ENCODE measurements at places on chromosomes 3 and 15. TPM values are rescaled to one million over a fixed set of nuclear protein-coding genes. Genes with fewer than 3 reads are reported as not detected.

DUT gene
- 109 TPM for polyA plus RNA-seq

SOX2 gene
- polyA plus RNA-seq, result not detected

DNA sequence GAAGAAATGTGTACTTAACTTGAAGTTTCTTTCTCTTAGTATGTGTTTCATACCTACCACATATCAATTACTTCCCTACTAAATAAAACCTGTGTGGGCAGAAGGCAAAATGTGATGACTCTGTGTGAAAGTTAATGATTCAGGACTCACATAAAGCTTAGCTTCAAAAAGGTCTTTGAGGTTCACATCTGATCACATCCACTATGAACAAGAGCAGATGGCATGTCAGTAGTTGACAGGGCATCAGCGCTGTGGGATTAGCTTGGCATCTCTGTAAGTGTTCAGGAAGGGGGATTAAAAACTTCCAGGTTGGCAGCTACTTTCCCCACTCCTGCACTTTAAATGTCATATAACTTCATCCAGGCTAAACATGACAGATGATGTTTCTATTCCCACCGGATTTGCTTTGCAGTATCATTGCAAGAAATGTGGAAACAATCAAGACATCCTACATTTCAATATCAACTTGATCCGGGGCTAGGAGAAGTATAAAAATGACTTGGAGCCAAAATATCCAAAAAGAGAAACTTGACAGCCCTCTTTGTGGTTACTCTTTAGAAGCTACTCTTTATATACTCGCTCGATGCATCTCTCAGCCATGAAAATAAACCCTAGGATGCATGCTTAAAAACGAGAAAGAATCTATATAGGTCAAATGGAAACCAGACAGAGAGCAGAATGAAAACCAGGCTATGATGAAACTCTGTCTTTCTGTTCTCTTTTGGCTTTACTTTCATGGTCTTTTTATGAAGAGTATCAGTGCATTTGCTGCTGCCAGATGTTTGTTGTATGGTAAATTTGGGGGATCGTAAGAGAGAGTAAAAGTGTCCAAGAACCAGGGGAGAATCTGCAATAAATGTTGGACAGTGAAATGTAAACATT is 273.1 kb upstream of the ALCAM start:
- no peak for DNase-seq

- DNase-seq, result no peak
Measured at GRCh38 chr15:86006546-86006945, 73.1 kb upstream of the AGBL1 start.

DNA sequence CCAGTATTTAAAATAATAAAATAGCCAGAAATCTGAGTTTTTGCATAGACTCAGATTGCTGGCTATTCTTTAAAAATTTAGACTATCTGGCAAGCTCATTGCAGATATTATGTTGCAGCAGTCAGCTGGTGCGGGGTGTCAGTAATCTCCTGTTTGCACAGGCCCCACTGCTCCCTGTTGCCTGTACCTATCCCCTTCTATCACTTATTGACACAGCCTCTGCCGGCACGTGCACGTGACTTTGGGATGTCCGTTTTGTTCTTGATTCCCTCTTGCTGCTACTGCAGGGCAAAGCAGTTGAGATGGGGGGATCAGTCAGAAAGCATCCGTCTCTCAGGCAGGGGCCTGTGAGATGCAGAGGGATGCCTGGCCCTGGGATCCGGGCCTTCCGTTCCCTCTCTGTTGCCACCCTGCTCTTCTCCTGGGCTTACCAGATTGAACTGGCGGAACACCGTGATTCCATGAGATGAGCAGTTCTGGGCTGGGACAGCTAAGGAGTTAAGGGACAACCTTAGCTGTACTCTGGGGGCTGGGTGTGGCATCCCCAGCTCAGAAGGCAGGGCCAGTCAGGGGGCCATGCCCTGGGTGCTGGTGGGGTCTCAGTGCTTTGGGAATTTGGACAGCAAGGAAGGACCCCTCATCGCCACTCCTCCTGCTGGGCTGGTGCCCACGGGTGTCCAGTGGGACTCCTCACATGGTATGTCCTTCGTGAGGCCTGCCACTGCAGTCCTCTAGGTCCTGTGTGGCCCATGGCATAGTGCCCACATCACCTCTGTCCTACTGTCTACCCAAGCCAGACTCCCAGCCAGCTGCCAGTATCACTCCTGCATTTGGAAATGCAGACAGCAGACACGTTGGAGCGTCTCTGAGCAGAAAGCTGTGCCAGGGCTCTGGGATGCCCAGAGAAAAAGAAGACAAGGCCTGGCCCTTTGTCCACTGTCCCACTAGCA is 11.8 kb downstream of the MRAS start:
- DNase-seq, result no peak

- no peak for DNase-seq
Measured at GRCh38 chr3:150225986-150226385, 182.1 kb upstream of the TSC22D2 start.

DNA sequence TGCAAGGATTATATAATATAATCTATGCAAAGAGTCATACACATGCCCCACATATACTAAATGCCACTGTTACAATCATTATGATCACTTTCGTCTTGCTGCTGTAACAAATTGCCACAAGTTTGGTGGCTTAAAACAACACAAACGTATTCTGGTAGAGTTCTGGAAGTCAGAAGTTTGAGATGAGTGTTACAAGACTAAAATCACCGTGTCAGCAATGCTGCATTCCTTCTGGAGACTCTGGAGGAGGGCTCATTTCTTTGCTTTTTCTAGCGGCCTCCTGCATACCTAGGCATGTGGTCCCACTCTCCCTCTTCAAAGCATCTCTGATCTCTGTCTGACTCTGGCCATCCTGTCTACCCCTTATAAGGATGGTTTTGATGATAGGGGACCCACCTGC is 1.4 kb upstream of the CCDC174 start:
- DNase-seq, result no peak

DNA sequence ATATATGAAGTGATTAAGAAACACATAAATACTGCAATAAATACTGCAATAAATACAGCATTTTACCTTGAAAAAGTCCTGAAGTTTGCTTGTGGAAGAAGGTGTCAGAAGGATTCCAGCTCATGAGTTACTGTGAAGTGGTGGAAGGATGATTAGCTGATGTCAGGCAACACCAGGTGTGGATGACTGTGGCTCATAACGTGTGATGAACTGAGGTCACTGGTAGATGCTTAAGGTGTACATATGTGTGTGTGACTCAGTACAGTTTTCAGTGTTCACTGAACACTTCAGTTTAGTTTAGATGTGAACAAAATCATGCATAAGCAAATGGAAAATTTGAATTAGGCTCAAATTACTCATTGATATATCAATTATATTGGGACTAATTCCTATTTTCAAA is 1045.0 kb downstream of the NTRK3 start:
- no peak for DNase-seq

GRCh38 chr15:57462381-57462780 is 86.1 kb downstream of the CGNL1 start:
- DNase-seq, result no peak

- no peak for DNase-seq
Measured at GRCh38 chr15:62766599-62766998, 275.9 kb upstream of the TPM1 start.
